Type B pancreatic cell (in vitro differentiated cells): ENCODE measurements at places on chromosomes 1 and 21.

DNA sequence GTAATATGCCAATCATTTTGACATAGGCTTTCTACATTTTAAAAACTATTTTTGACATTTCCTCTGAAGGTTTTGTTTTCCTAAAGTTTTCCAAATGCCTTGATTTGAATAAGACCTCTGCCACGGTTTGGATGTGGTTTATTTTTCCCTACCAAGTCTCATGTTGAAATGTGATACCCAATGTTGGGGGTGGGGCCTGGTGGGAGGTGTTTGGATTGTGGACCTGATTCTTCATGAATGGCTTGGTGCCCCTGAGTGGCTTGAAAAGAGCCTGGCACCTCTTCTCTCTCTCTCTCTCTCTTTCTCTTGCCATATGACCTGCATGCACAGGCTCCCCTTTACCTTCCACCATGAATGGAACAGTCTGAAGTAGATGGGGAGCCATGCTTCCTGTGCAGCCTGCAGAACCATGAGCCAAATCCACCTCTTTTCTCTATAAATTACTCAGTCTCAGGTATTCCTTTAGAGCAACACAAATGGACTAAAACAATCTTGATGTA, 14.8 kb downstream of the MMEL1 start:
- no peak for DNase-seq

GRCh38 chr21:44710294-44710665, 1.1 kb downstream of the TSPEAR start:
- peak; percentile 48 for DNase-seq

DNA sequence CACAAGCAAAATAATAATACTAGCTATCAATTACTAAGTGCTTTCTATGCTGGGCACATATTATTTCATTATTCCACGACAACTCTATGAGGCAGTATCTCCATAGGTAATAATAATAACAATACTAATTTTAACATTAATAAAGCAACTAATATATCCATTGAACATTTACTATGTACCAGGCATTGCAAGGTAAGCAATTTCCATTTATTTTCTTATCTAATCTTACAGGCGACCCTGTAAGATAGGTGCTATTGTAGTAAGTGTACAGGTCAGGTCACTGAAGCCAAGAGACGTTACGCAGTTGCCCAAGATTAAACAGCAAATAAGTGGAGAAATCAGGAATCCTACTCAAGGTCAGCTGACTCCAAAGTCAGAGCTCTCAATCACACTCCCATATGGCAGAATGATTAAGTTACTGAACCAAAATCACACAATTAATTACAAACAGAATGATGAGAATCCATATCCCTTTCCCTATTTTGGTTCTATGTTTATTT, 198.4 kb downstream of the SLC45A1 start:
- no peak for DNase-seq

GRCh38 chr1:59055908-59056719, 240.8 kb upstream of the FGGY start:
- DNase-seq: no peak

DNA sequence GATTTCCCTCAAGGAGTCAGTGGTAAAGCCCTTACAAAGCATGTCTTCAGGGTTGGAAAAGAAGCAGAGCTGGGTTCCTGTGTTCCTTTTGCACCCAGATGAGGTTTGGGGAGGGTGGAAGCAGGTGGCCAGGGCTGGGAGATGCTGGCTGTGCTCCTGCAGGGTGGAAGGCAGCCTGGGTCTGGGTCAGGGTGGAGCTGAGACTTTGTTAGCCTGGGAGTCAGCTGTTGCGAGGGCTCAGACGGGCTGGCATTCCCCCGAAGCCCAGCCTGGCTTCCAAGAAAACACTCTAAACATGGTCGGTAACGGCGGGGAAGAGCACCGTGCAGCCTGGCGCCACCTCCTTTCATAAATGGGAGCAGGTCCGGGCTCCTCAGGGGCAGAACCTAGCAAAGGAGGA, 43.7 kb upstream of the EPS8L3 start:
- no peak for DNase-seq

DNA sequence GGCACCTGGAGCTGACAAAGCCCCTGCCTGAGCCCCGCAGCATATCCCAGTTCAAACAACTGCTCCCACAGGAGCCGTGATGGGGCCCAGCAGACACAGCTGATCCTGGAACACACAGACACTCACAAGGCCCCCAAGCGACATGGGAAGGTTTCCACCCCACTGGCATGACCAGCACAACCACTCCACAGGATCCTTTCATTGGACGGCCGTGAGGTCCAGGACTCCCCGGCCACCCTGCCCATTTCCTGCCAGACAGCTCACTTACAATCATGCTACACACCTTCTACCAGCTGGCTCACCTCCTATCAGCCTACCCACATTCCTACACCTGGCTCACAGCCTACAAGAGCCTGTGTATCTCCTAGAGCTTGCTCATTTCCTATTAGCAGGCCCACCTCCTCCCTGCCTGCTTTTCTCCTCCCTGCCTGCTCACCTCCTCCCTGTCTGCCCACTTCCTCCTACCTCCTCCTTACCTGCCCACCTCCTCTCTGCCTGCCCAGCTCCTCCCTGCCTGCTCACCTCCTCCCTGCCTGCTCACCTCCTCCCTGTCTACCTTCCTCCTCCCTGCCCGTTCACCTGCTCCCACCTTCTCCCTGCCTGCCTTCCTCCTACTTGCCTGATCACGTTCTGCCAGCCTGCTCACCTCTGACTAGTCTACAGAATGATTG, 73.9 kb downstream of the MATN1 start:
- no peak for DNase-seq

DNA sequence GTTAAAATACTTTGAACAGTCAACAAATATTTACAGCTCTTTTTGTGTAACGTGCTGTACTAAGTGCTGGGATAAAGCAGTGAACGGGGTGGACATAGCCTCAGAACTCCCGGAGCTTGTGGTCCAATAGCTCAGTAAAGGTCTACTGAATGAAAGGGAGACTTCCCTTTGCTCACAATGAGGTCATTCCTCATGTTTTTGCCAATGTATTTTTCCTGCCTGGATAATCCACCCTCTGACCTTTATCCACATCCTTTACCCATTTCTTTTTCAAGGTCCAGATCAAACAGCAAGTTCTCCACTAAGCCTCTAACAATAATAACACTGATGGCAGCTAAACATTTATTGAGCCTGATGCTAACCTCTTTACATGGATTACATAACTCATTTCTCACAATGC, 55.9 kb downstream of the LEPR start:
- DNase-seq: no peak

DNA sequence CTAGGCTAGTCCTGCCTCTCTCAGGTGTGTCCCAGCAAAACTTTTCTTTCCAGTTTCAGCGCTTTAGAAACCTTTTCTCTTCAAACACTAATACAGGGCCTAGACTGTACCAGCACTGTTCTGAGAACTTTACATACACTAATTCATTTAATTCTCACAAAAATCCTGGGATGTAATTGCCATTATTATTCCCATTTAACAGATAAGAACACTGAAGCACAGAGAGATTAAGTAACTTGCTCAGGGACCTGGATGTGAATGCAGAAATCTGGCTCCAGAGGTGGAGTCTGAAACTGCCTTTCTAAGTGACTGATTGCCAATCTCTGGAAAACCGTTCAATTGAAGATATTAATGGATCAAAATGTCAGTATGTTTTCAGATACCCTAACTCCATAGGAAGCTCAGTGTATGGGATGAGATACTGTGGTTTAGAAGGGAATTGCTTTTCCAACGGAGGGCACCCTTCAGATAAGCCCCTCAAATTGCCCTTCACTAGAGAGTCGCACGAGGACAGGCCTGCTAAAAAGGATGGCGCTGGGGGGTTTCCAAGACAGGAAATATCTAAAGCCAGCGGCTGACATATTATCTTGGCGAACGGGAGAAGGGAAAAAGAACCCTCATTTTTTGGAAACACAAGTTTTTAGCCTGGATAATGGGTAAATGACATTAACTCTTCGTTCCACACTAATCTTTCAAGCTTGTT, 698 bp upstream of the UCK2 start:
- DNase-seq: no peak

DNA sequence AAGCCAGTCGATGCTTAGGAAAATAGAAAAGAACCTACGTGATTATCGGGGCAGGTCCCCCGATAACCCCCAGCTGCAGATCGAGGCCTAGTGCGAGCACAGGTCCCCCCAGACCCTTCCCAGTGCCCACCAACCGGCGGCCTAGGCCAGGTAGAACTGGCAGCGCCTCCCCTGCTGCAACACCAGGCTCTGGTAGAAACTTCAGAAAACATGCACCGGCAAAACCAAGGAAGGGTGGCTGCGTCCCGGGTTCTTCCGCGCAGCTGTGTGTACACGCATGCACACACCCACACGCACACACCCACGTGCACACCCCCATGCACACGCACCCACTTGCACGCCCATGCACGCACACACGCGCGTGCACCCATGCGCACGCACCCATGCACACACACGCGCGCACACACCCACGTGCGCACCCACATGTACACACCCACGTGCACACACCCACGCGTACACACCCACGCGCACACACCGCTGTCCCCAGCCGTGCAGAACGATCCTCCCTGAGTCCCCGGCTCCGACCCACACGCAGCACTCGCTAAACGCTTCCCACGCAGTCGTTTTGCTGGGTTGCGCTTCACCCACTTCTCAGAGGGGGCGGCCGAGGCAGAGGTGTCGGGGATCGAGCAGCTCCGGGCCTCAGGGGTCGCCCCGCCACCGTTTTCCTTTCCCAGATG, 5.2 kb downstream of the TSPEAR start:
- DNase-seq: peak; percentile 66

GRCh38 chr1:243495442-243496186, 239.8 kb downstream of the SDCCAG8 start:
- DNase-seq: no peak

DNA sequence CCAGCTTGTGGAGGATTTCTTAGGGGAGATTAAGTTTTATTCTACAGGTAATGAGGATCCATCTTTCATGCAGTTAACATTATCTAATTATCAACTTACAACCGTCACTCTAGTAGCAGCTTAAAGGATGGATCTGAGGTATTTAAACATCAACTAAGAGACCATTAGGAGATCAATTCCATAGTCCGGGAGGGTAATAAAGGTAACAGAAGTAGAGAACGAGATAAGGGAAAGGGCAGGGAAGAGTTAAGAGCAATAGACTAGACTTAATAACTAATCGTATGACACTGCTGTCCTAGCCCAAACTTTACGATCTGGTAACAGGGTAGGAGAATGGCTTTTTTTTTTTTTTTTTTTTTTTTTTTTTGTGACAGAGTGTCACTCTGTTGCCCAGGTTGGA, 19.5 kb upstream of the CCDC17 start:
- DNase-seq: no peak

GRCh38 chr1:36582066-36582755, 99.5 kb upstream of the CSF3R start:
- no peak for DNase-seq

GRCh38 chr1:3548156-3548893, 63.0 kb downstream of the MEGF6 start:
- DNase-seq: no peak

DNA sequence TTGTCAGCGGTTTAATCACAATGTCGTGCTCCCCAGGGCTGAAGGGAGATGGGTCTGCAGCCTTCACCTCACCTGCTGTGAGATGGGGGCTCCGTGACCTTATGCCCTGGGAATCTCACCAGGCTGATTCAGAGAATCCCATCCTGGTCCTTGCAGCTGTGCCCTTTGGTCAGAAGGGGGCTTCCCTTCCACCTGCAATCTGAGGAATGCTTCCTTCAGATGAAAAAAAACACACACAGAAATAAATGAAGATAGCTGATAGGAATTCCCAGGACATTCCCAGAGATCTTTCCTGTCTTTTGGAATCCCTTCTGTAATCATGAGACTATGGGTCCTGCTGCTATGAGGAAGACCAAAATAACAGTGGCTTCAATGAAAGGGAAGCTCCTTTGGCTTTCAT, 127.0 kb upstream of the VAMP3 start:
- no peak for DNase-seq

GRCh38 chr1:69163779-69164178, 403.9 kb upstream of the LRRC7 start:
- DNase-seq: no peak

GRCh38 chr1:99731384-99731783, 35.1 kb downstream of the FRRS1 start:
- DNase-seq: no peak

- no peak for DNase-seq
These were observed 4.7 kb downstream of the ADIPOR1 start for GRCh38 chr1:202953392-202953791.

DNA sequence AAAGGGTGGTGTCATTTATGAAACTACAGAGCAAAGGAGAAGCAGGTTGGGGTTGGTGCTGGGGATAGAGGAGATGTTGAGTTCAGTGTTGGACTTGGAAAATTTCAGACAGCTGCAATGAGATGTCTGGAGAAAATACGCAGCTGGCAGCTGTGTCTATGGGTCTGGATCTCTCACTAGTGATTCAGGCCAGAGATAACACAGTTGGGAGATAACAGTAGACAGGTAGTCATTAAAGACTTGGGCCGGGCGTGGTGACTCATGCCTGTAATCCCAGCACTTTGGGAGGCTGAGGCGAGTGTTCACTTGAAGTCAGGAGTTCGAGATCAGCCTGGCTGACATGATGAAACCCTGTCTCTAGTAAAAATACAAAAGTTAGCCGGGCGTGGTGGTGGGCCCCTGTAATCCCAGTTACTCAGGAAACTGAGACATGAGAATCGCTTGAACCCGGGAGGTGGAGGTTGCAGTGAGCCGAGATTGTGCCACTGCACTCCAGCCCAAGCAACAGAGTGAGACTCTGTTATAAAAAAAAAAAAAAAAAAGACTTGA, 2.5 kb upstream of the TFAP2E start:
- no peak for DNase-seq

DNA sequence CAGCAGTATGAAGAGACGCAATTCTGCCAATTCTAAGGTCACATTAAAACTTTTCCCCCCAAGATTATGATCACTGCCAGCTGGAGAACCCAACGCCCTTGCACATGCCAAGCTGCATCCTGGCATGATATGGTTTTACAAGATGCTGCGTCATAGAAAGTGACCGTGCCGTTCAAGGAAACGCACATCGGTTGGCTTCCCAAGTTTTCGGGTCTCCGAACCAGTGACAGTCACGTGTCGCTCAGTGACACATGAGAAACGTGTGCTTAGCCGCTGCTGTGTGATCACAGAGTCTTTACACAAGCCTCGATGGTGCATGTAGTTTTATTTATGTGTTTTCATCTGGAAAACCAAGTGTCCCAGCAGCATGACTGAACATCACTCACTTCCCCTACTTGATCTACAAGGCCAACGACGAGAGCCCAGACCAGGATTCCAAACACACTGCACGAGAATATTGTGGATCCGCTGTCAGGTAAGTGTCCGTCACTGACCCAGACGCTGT, 7.4 kb downstream of the SMIM1 start:
- no peak for DNase-seq

DNA sequence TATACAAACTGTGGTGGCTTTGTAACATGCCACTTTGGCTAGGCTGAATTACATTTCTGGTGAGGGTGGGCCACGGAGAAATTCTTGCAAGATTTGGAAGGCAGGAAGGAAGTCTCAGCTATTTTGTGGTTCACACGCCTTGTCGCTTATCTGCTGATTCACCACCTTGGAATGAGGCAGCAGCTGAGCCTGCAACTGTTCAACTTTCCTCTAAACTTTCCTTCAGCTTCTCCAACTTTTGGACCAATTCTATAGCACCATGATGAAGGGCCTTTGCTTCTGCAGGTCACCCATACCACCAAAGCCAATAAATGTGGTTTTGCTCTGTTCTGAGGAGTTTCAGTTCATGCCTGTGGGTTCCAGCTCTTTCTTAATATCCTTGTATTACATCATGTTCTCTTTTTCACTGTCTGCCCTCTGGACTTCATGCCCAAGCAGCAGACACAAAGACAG, 337.6 kb upstream of the SNX7 start:
- DNase-seq: no peak
